IPS DF 6.9 (cell line): ENCODE measurements at places on chromosomes 7 and 10.

- no peak for DNase-seq
Observed at GRCh38 chr7:5693529-5693928, 87.9 kb downstream of the RNF216 start.

DNA sequence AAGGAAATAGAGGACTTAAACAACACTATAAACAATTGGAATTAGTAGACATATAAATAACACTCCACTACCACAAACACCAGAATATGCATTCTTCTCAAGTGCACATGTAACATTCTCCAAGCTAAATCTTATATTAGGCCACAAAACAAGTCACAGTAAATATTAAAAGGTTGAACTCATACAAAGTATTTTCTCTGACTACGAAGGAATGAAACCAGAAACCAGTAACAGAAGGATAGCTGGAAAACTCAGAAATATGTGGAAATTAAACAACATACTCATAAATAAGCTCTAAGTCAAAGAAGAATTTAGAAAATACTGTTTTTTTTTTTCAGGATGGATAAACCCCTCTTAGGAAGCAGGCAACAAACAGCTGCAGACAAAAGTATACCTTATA lies 77.4 kb upstream of the IGFBP3 start:
- DNase-seq = no peak

GRCh38 chr7:1290026-1290678 lies 57.5 kb downstream of the UNCX start:
- no peak for DNase-seq

- DNase-seq = no peak
Observed at GRCh38 chr10:70753026-70753663, 32.0 kb downstream of the TBATA start.

GRCh38 chr7:158324397-158325360 lies 262.9 kb downstream of the PTPRN2 start:
- DNase-seq = no peak

DNA sequence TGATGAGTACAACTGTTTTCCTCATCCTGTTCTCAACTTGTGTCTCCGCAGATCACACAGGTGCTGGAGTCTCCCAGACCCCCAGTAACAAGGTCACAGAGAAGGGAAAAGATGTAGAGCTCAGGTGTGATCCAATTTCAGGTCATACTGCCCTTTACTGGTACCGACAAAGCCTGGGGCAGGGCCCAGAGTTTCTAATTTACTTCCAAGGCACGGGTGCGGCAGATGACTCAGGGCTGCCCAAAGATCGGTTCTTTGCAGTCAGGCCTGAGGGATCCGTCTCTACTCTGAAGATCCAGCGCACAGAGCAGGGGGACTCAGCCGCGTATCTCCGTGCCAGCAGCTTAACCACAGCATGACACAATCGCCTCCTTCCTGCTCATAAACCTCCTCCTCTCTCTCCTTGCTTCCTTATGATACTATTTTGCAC lies 126.7 kb upstream of the PRSS58 start:
- DNase-seq = no peak

- DNase-seq = no peak
Observed at GRCh38 chr7:139683137-139683921, 94.5 kb downstream of the HIPK2 start.

DNA sequence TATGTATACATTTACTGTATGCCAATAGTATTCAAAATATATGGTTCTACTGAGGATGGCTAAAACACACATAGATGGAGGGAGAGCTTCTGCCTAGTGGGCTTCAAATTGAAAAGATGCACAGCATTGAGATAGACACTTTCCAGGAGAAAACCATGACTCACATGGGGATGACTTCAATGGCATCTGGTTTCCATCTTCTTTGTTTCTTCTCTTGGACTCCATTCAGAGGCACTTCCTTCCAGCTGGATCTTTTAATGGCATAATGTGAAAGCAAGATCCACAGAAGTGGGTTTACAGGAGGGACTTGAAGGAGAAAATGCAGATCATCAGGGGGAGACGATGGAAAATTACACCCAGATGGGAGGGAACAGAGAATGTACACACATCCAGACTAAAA lies 84.9 kb downstream of the ZNF365 start:
- DNase-seq = no peak

- no peak for DNase-seq
Observed at GRCh38 chr7:99032928-99033327, 111.0 kb downstream of the SMURF1 start.

DNA sequence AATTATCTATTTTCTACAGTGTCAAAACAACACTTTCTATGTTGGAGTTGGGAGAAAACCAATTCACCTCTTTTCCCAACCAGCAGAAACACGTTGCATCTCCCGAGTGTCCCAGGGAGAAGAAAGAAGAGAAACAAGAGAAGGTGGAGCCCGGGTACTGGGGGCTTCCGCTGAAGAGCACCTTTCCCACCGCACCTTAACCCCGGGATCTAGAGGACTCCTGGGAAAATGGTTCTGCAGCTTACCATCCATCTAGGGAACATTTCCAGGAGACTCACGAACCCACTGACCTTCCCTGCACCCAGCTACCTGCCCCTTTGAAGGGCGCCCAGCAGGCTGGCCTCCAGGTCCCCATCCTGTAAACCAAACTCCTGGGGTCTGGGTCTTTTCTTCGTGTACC lies 346.8 kb downstream of the TCERG1L start:
- DNase-seq = no peak

- DNase-seq = no peak
Observed at GRCh38 chr7:98418271-98418635, 17.4 kb upstream of the BAIAP2L1 start.

- DNase-seq = no peak
Observed at GRCh38 chr7:79287981-79288380, 165.5 kb downstream of the MAGI2 start.

- DNase-seq = no peak
Observed at GRCh38 chr10:79082631-79083596, 14.1 kb downstream of the ZMIZ1 start.
